ENCODE measurements at places on chromosomes 1 and 21.

DNA sequence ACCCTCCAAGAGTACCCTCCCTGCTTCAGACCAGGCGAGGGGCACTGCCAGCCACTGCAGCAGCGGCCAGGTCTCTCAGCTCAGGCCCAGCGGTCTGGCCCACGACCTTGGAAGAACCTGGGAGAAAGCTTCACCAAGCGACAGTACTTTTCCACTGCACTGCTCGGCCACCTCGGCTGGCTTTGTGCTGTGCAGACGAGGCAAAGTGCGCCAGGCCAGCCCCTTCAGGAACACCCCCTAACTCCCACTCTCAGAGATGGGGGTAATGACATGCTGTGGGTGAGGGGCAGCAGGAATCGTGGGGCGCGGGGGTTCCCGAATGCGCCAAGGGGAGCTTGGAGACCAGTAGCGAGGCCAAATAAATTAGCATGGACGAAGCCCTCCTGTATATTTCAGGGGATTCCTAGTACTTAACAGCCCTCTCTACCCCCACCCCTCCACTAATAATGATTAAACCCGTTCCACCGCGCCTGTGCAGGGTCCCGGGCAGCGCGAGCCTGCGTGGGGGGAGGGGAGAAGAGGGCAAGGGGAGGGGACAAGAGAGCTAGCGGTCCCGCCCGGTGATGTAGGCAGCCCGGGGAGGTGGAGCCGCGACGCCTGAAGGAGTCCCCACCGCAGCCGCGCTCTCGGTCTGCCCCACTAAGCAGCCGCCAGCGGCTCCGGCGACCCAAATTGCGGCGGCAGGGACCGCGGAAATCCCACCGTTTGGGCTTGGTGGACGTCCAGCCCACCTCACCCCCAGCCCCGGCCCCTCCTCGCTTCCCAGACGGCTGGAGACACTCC, at the start of gene FAM43B:
FAM43B (plus strand) TSS at position 629 of the 783 bp plus-strand sequence. CDS start 401 bp downstream, outside the sequence.
- no peak for DNase-seq

- DNase-seq: peak; percentile 31
These were observed 21.9 kb downstream of the TSNAX start for GRCh38 chr1:231550448-231550781.

DNA sequence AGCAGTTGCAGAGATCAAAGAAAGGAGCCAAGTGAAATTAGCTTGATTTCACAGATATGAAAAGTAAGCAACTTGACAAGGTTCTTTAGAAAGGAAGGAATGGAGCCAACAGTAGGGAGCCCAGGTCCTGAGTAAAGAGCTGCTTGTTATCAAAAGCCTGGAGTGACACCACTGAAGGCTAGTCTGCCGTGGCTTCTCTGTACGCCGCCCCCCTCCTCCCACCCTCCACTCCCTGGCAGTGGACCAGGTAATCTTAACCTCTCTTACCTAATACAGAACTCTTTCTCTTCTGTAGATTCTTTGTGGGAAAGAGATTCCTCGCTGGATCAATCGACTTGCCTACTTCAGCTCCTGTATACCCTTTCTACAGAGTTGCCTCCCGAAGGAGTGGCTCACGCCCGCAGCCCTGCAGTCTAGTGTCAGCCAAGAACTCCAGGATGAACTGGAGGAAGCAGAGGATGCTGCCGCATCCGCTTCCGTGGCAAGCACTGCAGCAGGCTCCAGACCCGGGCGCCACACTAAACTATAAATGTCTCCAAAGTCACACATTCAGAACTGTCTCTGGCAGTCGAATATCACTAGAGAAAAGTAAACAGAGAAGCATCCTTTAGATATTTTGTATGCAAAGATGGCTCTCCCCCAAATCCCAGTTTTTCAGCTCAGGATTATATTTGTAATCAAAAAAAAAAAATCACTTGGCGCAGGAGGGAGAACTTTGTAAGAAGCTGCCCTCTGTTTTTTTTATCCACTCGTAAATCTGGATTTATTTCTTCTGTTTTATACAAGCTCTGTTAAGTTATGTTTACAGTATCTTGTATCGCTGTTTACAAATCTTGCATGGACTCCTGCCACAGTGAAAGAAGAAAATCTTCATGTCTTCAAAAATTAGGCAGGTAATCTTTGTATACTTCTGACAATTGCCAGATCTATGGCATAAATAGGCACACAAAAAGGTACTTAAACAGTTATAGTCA, 52.6 kb downstream of the DESI2 start:
- no peak for DNase-seq

DNA sequence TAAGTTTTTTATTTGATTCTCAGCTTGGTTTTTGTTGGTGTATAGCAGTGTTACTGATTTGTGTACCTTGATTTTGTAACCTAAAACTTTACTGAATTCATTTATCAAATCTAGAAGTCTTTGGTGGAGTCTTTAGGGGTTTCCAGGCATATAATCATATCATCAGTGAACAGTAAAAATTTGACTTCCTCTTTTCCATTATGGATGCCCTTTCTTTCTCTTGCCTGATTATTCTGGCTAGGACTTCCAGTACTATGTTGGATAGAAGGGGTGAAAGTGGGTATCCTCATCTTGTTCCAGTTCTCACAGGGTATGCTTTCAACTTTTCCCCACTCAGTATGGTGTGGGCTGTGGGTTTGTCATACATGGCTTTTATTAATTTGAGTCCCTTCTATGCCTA, 23.6 kb upstream of the MAB21L3 start:
- DNase-seq: no peak

DNA sequence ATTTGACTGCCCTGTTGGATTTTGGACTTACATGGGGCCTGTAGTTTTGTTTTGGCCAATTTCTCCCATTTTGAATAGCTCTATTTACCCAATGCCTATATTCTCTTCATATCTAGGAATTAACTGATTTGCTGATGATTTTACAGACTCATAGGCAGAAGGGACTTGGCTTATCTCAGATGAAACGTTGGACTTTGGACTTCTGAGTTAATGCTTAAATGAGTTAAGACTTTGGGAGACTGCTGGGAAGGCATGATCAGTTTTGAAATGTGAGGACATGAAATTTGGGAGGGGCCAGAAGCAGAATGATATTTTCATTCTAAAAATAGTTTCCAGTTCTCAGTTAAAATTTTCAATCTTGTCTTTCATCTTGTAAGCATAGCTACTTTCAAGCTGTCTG, 222.3 kb downstream of the COP1 start:
- DNase-seq: no peak

DNA sequence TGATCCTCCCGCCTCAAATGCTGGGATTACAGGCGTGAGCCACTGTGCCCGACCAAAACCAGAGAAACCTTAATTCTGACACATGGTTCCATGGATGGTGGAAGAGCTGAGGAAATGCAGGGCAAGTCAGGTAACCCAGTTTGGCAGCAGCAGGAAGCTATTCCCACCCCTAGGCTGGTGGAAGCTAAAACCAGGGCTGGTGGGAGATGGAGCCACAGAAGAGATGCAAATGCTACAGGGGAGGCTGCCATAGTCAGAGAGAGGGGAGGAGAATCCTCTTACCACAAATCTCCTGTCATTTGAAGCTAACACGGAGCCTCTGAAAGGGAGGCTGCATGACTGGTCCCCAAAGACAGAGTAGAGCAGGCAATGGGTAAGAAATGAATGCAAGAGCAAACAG, 4.1 kb upstream of the CDC42BPA start:
- no peak for DNase-seq

GRCh38 chr1:30610917-30611316, 112.5 kb downstream of the MATN1 start:
- DNase-seq: no peak

DNA sequence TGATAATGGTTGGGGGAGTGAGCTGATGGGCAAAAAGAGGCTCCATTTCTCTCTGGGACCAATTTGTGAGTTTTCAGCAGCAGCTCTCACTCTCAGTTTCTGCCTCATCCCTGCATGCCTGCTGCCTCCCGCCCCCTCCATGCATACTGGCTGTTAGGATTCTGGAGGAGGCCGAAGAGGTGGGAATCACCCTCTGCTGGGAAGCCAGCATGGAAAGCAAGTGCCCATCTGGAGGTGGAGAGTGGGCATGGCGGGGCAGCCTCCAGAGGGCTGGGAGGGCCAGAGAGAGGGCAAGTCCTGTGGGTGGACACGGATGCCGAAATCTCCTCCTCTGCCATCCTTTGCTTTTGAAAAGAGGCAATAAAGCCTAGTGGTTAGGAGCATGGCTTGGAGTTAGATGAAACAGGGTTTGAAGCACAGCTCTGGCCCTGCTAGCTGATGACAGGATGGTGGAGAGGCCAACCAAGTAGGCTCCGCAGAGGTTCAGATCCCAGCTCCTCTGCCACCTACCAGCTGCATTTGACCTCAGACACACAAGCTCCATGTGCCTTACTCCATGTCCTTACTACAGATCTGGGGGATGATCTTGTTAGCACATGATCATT, 113.4 kb downstream of the GRIK3 start:
- DNase-seq: no peak

- no peak for DNase-seq
These were observed 2.9 kb upstream of the PSEN2 start for GRCh38 chr1:226867461-226868054.

DNA sequence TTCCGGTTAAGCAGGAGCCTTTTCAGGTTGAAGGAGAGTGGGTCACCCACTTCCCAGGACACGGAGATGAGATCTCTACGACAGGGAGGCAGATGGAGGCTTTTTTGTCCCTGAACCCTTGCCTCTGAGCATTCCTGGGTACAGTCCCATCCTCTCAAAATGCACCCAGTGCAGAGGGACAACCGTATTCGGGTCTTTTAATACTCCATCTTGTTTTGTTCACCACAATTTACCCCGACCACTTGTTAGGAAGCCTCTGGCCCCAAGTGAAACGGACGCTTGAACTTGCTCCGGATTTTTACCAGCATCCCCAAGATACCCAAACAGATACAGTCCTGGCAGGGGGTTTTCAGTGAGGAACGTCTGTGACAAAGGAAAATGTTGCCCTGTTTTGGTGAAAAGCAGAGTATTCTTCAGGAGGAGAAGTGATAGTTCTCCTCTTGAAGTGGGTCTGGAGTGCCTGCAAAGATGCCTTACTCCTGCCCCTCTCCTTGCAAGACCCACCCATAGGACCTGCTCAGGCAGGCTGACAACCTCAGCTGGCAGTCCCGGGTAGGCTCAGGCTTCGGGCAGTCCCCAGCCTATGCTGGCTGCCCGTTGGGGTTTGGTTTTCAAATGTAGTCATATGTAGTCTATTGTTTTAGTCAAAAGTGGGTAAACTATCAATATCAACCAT, 669 bp upstream of the ARL8A start:
- DNase-seq: no peak

DNA sequence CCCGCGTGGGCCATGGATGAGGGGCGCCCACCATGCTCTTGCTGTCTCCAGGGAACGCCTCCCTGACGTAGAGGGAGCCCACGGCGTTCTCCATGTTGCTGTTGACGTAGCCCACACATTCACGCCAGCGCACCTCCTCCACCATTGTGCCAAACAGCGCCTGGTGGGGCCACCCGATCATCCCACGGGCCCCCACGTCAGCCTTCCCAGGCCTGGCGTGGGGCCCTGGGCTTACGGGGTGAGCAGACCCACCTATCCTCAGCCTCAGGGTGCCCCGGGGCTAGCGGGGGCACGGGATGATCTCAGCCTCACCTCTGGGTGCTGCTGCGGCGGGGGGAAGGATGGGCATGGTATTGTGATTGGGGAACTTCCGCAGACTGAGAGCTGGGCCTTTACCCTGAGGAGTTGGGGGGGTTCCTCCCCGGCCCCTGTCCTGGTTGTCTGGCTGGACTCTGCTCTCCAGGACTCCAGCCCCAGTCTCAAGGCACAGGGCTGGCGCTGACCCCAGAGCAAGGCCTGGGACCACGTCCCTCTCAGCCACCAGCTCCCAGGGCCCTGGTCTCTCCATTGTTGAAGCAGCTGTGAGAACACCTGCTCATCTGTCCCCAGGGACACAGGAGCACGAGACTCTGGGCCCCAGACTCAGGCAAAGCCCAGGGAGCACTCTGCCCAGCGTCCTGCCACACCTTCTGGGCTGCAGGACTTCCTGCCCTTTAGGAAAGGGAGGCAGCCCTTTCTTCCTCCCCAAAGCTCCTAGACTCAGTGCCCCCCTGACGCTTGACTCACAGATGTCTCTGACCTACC, 10.2 kb downstream of the PRXL2B start:
- no peak for DNase-seq

DNA sequence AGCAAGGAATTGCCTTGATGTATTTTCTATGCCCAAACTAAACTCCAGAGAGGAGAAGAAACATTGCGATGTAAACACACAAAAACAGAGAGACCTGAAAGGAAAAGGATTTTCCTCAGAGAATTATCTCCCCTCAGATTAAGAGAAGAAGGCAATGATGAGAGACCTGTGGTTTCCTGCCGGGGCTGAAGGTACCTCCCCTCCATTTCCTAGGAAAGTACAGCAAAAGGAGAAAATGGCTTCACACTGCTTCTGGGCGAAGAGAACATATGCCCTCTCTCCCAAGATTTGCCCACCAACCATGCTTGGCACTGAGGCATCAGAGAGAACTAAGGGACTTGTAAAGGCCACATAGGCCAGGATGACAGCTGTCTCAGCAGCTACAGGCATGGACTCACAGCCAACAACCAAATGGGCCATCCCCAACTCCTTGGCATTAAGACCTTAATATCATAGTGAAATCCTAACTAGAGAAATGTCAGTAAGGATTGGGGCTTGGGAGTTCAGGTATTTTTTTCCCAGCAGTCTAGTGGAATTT, 523.0 kb downstream of the PTPRC start:
- DNase-seq: no peak

DNA sequence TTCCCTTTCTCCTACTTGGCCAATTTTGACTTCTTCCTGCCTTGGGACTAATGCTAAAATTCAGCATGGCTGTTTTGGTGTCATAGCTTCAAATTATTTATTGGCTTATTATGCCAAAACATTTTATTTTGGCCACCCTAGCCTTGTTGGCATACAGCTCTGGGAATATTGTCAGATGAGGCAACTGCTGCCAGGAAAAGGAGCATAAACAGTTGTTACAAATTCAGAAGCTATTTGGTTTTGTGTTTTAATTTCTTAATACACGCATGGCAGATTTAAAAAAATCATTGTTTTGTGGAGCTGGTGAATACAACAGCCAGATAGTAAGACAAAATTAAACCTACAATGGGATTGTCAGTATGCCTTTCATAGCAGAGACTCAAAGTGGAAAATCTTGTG, 66.8 kb upstream of the BCL10 start:
- DNase-seq: no peak

DNA sequence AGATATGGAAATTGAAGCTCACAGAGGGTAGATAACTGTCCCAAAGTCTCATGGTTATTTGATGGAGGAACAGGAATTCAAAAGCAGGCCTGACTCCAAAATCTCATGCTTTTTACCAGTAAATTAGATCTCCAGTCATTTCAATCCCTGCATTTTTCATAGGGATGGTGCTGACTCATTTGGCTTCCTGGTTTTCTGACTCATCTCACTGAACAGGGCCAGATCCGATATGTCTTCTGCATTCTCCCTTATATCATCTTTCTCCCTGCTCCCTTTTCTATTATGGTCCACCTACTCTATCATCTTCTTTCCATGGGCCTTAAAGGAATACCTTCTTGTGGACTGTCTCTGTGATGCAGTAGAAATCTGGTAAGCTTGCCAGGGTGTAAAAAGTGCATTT, 187.2 kb downstream of the FGGY start:
- peak; percentile 45 for DNase-seq

- DNase-seq: no peak
These were observed 95.9 kb downstream of the LRIG2 start for GRCh38 chr1:113168946-113169345.
